ENCODE measurements at places on chromosomes 16 and 17.
A peak's percentile ranks its signal among the peaks of the same experiment; 100 is the strongest.

DNA sequence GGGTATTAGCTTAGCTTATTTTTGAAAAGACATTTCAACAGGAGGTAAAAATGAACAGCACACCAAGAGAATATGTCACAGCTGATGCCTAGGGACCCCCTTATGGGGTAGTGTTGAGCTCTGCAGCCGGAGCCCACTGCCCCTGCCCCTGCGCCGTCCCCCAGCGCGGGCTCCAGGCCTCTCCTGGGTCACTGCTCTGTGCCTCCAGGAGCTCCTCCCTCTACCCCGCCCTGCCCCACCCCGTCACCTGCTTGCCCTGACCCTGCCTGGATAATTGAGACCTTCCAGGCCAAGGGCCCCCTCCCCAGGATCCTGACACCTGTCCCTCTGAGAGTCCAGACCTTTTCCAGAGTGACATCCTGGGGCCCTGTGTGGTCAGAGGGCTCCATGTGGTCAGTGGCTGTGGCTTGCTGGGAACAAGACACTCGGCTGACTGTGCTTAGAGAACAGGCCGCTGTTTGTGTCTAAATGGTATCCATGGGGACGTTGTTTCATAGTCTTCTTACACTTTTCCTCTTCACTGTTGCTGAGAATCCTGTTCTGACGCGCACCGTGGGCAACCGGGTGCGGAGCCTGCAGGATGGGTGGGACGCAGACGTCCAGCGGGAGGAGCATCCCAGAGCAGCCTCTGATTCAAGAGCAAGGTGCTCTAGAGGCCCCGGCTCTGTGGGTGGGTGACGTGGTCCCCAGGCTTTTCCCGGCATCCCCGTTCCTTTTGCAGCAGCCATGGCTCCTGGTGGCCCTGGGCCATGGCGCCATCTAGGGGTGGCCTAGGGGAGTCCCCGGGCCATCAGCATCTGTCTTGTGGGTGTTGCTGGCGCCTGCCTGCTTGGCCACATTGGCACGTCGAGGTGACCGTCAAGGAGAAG, 20.0 kb upstream of the WFIKKN1 start:
- DNase-seq: peak; percentile 28

- DNase-seq: no peak
Measured at GRCh38 chr17:21530841-21531240, 154.7 kb downstream of the KCNJ12 start.

- DNase-seq: peak; percentile 35
Measured at GRCh38 chr16:22092143-22092933, at the start of gene VWA3A. VWA3A (plus strand) TSS chr16:22092541; CDS start chr16:22092638, 97 bp downstream.

- DNase-seq: no peak
Measured at GRCh38 chr17:57970710-57971109, 15.5 kb upstream of the CUEDC1 start.

DNA sequence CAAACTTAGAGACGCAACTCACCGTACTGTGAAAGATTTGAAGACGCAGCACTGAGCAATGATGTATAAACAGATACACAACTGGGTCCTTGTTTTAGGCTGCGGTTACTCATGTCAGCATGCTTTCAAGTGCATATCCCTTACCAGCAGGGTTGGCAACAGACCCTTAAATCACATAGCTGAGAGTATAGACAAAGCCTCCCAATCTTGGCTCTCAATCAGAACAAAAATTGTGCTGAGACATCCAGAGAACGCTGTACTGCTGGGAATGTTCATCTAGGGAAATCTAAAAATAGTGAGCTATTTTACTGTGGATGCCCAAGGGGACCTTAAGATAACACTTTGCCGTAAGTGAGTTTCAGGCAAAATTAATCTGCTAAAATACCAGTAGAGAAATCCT, 84.4 kb upstream of the NUDT7 start:
- DNase-seq: no peak

- DNase-seq: no peak
Measured at GRCh38 chr16:85384833-85385462, 228.2 kb upstream of the GSE1 start.
